ENCODE measurements at places on chromosomes 16 and 17.

- no peak for DNase-seq
Observed at GRCh38 chr16:17556276-17557052, 85.7 kb upstream of the XYLT1 start.

- no peak for DNase-seq
Observed at GRCh38 chr17:21021208-21021803, 21.5 kb downstream of the USP22 start.

GRCh38 chr16:67304020-67304419 lies 22.5 kb downstream of the KCTD19 start:
- no peak for DNase-seq

DNA sequence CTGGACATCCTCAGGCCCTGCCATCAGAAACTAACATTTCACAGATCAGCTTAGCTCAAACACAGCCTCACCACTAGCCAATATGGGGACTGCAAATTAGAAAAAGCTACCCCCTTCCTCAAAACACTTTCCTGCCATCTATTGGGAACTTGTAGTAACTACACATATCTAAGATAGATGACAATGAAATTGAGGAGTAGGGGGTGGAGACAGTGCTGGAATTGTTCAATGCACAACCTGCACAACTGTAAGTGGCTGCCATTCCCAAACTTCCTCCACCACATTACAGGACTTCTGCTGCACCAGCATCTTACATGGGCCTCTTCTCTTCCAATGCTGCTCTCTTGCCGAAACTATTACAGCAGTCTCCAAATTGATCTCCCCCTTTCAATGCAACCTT lies 21.9 kb downstream of the AIPL1 start:
- no peak for DNase-seq

GRCh38 chr17:57478478-57479250 lies 222.3 kb downstream of the MSI2 start:
- no peak for DNase-seq

- no peak for DNase-seq
Observed at GRCh38 chr16:63131503-63131902, 1095.3 kb upstream of the CDH8 start.

Measured in NCI-H2107 (cell line).